NCI-H1092 treated with DMSO at 0.1 percent for 48 hours (cell line): ENCODE measurements at places on chromosomes 7 and 10.
A peak's percentile ranks its signal among the peaks of the same experiment; 100 is the strongest.

- no peak for DNase-seq
Observed at GRCh38 chr7:99648843-99649242, 31.0 kb downstream of the CYP3A5 start.

GRCh38 chr10:48996329-48996728 is 56.7 kb upstream of the LRRC18 start:
- no peak for DNase-seq

DNA sequence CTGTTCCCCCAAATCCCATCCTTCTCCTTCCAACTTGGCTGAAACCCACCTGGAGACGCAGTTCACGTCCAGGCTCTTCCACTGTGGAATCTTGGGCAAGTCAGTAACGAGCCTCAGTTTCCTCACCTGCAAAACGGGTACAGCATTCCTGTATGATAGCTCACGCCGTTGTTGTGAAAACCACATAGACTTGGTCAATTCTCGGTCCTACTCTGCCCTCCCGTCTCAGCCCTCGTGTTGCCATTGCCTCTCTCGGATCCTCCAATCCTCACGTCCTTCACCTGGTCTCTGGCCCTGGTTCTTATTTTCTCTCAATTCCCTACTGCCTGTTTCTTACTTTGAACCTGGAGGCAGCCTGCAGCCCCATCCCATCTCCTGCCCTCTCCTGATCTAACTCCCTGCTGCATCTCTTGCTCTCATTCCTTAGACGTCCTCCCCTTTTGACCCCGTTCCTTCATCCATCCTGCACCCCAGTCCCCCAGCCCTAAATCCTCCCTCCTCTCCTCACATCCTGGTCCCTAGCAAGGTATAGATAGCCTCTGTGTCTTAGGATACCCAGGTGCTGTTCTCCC is 2.0 kb upstream of the MUC12 start:
- no peak for DNase-seq

DNA sequence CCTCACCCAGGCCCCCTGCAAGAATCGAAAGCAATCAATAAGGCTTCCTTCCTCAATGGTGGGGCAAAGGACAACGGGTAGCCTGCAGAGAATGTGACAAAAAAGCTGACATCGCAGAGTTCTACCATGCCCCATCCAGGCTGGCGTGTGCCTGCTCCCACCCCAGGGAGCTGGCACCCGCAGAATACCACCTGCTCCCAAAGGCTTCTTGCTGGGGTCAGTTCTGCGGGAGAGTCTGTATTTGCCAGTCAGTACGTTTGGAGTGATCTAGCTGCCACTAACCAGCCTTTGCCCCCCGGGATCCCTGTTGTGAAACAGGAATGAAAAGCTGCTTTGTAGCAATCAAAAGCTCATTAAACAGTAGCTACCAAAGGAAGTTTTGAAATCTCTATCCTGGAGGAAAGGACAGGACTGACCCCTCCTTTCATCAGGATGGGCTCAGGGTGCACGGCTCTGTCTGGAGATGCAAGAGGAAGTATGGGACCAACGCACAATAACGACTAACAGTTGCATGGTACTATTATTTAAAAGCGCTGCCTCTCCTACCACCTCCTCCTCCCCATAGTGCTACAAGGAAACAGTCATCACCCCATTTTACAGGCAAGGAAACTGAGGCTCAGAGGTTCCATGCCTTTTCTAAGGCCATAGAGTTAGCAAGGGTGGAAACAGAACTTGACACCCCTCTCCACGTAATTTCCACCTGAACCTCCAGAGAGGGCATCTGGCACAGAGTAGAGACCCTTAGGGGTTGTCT is 67.0 kb downstream of the FGFR2 start:
- no peak for DNase-seq

GRCh38 chr7:106704000-106704840 is 43.3 kb upstream of the CCDC71L start:
- no peak for DNase-seq

GRCh38 chr7:157021871-157022680 is 11.6 kb upstream of the MNX1 start:
- no peak for DNase-seq

DNA sequence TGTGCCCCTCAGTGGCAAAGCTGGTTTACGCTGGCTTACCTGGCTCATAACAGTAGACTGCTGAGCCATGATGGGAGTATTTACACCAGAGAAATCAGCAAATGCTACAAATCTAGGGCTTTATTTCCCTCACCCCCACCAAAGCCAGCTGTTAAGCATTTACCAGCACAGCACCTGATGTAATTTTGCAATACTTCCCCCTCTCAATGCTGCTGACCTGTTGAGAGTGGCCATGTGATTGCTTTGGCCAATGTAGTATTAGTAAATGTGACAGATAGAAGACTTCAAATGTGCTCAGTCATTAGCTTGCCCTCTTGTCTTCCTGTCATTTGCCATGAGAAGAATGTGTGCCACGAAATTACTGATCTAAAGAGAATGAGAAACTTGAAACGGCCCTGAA is 46.6 kb downstream of the HERPUD2 start:
- no peak for DNase-seq

DNA sequence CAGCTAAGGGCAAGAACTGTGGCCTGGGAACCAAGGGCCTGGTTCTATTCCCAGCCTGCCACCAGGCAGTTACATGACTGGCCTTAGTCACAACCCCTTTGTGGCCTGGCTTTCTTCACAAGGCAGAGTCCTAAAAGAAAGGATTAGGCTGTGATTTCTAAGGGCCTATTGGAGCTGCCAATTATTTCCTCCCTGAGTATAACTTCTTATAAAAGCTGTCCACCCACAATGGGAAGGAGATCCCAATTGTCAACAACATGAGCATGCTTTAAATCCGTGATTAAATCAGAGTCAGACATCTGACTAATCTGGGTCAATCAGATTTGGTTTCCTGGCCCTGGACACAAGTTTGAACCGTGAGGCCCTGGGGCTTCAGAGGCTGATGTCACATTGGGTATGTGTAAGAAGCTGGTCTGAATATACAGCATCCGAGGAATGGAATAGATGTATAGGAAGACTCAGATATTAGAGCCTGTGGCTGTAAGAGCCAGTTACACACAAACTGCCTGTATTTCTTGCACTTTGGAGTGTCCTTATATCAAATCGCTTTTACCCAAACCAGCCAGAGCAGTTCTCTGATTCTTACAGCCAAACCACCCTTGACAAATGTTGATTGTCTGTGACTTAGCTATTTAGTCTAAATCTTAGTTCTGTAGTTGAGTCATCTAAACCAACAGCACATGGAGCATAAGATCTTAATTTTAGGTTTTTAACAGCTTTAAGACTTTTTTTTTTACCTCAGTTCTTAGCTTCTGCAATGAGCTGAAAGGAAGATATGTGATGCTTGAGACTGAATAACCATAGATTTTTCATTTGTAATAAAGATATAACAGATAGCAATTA is 61.3 kb downstream of the ABCB4 start:
- no peak for DNase-seq

DNA sequence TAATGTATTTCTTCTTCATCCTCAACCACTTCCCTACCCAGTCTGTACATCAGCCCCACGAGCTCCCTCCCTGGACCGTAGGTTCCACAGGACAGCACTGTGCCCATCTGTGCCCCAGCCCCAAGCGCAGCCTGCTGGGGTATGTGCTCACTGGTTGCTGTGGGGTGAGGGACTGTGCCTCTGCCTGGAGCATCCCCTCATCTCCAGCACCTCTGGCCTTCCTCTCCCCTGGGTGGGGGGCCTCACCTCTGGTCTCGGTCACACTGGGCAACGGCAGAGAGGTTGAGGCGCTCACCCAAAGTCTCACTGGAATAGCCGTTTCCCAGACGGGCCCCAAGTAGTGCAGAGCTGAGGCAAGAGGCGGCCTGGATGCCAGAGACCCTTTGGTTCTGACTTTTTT is 1.5 kb upstream of the PRKAR1B start:
- DNase-seq = no peak

- DNase-seq = no peak
Observed at GRCh38 chr10:46064269-46064817, 18.3 kb upstream of the MSMB start.

DNA sequence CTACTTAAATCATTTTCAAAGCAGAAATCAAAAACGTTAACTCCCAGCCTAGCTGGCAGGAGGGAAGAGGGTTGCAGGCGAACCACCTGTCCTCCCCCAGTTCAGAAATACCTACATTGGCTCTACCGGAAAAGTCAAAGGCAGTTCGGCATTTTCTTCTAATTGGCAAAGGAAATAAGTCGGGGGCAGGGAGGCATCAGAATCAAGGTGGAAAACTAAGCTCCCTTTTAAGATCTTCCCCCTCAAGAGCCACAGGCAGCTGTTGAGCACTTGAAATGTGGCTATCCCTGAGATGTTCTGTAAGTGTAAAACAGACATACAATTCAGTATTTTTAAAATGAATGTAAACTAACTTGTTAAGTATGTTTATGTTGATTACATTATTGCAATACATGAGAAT is 957 bp upstream of the ELMO1 start:
- DNase-seq = no peak

- DNase-seq = no peak
Observed at GRCh38 chr10:51642581-51642980, 56.8 kb downstream of the CSTF2T start.

GRCh38 chr7:79357101-79357500 is 96.4 kb downstream of the MAGI2 start:
- DNase-seq = no peak

- DNase-seq = peak; percentile 100
Observed at GRCh38 chr7:28573651-28574301, 161.5 kb downstream of the CREB5 start.

- no peak for DNase-seq
Observed at GRCh38 chr10:116665541-116666125, 44.9 kb downstream of the PNLIPRP2 start.

DNA sequence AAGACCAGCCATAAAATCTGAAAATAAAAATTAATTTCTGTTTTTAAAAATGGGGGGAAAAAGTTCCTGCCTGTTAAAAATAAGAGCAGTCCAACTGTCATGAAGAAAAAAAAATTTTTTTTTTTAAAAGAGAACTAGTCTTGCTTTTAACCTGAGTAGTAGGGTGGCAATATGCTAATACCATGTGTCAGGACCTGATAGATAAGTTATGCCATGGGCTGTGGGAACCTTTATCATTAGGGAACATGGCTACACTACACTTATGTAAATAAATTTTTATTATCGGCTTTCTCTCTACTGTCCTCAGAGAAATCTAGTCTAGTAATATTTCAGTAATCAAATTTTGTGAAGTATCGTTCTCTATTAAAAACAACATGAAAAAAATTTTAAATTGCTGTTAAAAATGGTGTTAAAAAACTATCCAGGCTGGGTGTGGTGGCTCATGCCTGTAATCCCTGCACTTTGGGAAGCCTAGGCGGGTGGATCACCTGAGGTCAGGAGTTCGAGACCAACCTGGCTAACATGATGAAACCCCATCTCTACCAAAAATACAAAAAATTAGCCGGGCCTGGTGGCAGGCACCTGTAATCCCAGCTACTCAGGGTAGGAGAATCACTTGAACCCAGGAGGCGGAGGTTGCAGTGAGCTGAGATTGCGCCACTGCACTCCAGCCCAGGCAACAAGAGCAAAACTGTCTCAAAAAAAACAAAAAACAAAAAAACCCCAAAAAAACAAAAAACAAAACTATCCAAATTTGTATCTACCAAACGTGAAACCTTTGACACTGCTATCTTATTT is 20.7 kb downstream of the NT5C3A start:
- DNase-seq = no peak

GRCh38 chr7:27189997-27190748 is 5.1 kb upstream of the HOXA11 start:
- DNase-seq = no peak

DNA sequence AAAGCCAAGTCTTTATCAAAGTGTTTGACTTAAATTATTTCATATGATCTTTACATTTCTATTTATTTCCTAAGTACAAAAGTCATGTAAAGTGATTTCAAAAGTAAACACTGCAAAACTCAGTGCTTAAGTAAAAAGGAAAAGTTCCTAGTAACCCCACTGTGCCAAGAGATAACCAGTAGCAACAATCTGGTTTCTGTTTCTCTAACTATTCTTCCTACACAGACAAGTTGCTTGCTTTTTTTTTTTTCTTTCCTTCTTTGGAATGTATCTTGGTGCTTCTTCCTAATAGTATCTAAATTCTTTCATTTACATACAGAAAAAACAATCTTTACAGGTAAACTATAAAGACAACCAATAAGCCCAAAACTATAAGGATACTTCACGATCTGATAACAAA is 3.1 kb downstream of the JCAD start:
- DNase-seq = no peak

DNA sequence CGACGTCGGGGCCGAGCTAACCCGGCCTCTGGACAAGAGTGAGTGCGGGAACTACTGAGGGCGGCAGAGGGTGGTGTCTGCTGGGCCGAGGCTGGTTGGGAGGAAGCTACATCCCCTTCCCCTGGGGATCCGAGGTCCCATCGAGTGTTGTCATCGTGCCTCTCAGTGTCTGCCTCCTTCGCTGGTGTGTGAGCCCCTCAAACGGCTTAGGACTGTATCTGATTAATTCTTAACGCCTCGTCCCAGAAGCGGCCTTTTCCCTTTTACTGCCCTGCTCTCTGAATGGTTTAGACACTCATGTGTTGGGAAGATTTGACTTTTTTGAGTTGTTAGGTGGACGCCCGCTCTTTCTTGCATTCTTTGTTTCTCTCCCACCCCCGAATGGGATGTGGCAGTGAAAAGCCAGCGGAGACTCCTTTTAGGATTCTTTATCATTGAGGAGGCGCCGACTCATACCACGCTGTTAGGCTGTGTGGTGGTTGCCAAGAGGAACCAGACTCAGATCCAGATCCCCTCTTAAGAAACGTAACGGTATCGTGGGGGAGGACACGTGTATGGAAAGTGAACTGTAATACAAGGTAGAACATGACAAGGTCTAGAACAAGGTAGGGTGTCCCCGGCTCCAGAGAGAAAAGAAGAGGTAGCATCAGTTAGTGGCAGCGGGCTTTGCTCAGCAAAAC is 631 bp downstream of the SUPV3L1 start:
- DNase-seq = no peak

GRCh38 chr7:45108863-45109262 is 2.6 kb downstream of the TBRG4 start:
- no peak for DNase-seq

DNA sequence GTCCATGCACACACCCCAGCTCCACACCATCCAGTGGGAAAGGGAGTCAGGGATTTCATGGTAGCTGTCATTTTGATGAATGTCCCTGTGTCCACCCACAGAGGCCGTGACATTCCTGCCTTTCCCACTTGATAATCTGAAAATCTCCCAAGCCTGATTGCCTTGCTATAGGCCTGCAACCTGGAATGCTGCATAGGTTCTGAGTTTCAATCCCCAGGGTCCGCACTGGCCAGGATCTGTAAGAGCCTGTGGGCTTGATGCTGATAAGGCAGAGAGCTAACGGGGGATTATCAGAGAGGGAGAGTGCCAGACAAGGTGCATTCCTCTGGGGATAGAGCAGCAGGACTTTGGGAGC is 57.5 kb downstream of the RBM20 start:
- DNase-seq = no peak

- no peak for DNase-seq
Observed at GRCh38 chr10:7986851-7987250, 67.6 kb upstream of the GATA3 start.

GRCh38 chr7:142899661-142900060 is 14.1 kb upstream of the TRPV6 start:
- no peak for DNase-seq

- no peak for DNase-seq
Observed at GRCh38 chr7:2517678-2518507, 1.7 kb upstream of the LFNG start.
